ENCODE measurements at places on chromosomes 11 and 22.

- peak; percentile 23 for DNase-seq
Observed at GRCh38 chr11:105862736-105863367, 159.2 kb downstream of the MSANTD4 start.

DNA sequence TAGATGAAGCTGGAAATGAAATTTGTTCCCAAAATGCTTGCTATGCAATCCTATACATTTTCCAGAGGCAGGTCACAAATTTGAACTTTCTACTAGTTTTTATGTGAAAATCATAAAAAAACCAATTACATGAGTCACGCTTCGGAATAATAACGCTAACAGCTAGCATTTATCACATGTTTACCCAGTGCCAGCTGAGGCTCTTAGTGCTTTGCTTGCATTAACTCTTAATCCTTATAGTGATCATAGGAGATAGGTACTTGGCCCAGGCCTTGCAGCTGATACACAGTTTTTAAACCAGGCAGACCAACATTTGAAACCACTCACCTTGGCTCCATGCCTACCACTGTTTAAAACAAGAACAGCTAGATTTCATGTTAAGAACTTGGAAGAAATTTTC is 131.8 kb upstream of the RAG2 start:
- DNase-seq = no peak

DNA sequence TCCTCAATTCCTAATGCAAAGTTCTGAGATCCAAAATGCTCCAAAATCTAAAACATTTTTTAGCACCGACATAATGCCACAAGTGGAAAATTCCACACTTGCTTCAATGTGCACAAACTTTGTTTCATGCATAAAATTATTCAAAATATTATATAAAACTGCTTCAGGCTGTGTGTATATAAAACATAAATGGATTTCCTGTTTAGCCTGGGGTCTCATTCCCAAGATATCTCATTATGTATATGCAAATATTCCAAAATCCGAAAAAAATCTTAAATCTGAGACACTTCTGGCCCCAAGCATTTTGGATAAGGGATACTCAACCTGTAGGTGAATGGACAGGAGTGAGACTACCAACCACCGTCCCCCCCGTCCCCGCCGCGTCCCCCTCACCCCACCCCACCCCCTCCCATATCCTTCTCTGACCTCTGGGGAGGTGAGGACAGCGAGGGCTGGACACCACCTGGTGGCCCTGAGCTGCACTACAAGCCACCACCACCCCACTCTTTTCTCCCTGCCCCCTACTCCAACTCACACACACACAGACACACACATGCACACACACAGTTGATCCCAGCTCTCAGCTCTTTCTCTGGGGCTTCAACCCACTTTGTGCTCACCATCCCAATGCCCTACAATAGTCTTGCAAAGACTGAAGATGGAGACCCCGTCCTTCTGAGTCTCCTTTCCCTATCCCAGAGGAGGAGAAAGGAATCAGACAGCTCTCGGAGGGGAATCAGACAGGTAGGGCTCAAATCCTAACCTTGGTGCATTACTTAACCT is 101.0 kb downstream of the PDE2A start:
- peak; percentile 59 for DNase-seq

GRCh38 chr11:1706634-1707400 is 9.8 kb downstream of the KRTAP5-6 start:
- DNase-seq = no peak

- no peak for DNase-seq
Observed at GRCh38 chr11:91947215-91947820, 277.3 kb upstream of the FAT3 start.

Measured in NT2/D1 (cell line).